ENCODE measurements at places on chromosomes 12 and 14.

DNA sequence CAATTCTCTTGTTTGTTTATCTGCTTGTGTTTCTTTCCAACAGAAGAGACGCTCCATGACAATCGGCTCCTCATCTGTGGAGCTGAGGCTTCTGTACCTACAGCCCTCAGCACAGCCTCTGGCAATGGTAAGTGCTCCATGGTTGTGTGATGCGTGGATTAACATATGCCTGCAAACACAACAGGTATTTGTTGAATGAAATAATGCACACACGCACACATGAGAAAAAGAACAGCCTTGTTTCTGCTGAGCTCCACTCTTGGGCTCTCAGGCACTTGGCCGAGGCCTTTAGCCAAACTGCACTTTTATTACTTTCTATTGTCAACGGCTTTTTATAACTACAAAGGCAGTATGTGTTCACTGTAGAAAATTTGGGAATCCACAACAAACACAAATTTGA lies 120.4 kb upstream of the TMCC3 start:
- DNase-seq: no peak

DNA sequence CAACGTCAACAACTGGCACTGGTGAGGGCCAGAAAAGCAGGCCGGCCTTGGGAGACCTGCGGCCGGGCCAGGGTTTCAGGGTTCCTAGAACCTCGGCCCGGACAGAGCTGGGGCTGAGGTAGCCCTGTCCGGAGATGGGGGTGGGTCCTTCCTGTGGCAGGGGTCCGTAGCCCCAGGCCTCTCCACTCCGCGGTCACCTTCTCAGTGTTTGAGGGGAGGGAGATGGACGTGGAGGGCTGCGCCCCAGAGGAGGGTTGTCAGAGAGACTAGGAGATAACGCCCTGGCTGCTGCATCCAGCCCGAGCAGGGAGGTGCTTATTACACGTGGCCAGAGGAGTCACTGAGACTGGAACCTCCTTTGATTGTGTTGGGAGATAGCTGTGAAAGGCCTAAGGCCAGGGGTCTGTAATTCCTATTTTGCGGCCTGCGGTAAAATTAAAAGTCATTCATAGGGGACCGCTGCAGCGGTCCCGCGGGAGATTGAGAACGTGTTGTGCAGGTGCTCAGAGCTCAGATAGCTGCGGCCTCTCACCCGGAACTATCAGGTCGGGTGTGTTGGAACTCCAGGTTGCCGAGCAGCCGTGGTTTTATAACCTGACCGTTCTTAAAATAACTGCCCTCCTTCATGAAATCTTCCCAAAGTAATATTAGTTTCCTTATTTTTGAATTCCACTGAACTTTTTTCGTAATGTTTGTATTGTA lies 507 bp downstream of the AHSA1 start:
- DNase-seq: peak; percentile 19

DNA sequence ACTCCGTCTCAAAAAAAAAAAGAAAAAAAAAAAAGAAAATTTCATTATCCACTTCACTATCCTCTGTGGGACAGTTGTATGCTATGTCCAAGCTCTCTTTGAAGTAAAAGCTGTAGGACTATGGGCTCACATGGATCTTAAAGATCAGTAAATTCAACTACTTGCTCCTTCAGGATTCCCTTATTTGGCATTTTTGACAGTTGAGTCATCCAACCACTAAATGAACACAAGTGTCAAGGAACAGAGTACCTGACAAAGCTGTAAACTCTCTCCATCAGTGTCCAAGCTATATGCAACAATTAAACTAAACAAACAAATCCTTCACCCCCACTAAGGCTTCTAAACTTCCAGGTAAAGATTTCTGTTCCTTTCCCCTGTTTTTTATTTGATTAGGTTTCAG lies 177.0 kb downstream of the CEP128 start:
- no peak for DNase-seq

DNA sequence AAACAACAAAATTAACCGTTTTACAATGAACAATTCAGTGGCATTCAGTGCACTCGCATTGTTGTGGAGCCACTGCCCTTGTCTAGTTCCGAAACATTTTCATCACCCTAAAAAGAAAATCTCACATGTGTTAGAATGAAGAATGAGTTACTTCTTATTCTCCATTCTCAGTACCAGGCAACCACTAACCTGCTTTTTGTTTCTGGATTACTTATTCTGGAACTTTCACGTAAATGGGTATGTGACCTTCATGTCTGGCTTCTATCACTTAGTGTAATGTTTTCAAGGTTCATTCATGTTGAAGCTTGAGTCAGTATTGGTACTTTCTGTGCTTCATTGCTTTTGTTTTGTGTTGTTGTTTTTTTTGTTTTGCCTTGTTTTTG lies 15.6 kb downstream of the RCOR1 start:
- no peak for DNase-seq

DNA sequence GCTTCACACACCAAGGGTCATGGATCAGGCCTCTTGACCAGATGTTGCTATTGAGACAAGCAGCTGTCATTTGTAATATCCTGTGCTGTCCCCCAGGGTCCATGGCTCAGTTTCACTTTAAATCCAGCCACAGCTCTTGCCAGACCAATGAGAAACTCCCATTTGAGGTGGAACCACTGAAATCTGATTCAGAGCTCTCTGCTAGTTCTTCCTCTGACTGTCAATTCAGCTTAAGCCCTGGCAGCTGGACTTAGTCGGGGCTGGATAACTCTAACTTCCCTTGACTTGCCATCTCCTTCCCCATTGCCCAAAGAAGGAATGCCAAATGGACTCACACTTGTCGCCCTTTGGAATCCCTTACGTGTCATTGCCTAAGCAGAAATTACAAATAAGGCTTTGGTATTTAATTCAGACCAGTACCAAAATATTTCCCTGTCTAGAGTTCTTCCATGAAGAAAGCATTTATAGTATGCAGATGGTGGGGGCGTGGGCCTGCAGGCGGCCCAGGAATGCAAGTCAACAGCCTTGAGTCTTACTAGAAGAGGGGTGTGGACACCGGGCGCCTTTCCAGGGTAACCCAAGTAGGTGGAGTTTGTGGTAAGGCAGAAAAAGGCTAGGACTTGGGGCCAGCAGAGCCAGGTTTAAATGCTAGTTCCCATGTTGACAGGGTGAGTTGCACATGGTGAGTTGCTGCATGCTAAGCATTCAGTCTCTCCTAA lies 96.9 kb upstream of the TMPO start:
- DNase-seq: no peak

DNA sequence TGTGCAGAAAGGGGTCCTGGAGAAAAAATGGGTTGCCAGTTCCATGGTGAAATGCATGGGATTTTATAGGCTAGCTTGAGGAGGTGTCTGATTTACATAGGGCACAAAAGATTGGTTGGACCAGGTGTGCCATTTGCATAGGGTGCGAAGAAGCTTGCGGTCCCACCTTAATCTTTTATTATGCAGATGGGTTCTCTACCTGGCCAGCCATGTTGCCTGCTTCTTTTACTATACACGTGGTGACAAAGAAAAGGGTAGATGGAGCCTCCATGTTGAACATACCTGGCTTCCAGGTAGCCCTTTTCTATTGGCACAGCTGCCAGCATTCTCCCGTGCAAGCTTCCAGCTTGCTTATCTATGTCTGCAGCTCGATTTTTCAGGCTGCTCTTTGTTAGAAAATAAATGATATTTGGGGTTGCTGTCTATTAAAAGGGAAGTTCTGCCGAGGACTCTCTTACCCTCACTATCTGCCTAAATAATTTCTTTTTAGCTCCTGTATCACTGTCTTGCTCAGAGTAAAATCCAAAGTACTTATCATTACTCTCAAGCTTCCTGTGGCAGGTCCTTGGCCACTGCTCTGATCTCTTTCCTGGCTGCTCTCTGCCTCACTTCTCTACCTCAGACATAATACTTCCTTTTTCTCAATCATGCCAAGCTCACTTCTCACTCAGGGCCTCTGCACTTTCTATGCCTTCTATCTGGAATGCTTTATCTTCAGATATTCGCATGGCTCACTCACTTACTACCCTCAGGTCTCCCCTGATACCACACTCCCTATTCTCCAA lies 216.0 kb upstream of the DAAM1 start:
- DNase-seq: no peak

DNA sequence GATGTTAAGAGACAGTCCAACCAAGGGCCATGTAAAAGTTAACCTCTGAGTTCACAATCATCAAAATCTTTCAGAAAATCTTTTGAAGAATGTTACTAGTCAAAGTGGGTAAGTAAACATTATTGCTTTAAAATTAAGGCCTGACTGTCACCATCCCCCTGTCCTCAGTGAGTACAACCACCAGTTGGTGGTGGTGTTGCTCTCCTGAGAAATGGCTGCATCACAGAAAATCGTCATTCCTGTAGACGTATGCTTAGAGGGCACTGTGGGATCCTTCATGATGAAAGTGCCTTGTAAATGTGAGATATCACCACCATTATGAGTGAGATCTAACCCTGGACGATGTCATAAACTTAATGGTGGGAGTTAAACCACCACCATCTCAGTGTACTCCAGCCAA lies 451.2 kb downstream of the RPS29 start:
- DNase-seq: no peak

DNA sequence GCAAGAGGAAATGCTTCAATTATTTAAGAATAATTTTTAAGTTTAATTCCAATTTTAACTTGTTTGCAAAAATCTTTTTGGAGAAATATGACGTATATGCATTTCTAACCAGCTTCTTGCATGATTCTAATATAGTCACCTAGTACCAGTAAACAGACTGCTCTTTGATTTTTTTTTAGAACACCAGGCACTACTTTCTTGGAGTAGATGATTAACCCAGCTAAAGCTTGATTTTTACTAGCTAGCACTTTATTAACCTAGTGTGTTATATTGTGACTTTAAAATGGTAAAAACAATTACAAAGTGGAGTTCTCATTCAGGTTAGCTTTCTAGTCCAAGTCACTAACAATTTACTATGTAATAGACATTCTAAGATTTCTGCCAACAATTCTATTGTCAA lies 32.6 kb upstream of the FGD4 start:
- no peak for DNase-seq

GRCh38 chr12:111457071-111457470 lies 51.3 kb downstream of the SH2B3 start:
- DNase-seq: no peak

DNA sequence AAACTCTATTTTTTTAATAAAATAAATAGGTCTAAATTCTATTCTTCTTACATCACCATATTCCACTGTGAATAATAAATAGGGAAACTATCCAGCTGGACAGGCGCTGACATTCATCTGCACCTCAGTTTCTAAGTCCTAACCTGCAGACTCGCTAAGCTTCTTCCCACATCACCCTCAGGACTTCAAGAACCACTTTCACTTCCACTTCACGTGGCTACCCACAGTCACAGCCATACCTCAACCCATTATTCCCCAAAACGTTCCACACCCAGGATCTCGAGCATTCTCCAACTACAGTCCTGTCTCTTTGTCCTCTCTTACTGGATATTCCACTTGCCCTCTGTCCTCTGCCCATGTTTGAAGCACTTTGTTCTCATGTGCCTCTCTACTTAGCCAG lies 71.1 kb downstream of the C2CD5 start:
- no peak for DNase-seq

DNA sequence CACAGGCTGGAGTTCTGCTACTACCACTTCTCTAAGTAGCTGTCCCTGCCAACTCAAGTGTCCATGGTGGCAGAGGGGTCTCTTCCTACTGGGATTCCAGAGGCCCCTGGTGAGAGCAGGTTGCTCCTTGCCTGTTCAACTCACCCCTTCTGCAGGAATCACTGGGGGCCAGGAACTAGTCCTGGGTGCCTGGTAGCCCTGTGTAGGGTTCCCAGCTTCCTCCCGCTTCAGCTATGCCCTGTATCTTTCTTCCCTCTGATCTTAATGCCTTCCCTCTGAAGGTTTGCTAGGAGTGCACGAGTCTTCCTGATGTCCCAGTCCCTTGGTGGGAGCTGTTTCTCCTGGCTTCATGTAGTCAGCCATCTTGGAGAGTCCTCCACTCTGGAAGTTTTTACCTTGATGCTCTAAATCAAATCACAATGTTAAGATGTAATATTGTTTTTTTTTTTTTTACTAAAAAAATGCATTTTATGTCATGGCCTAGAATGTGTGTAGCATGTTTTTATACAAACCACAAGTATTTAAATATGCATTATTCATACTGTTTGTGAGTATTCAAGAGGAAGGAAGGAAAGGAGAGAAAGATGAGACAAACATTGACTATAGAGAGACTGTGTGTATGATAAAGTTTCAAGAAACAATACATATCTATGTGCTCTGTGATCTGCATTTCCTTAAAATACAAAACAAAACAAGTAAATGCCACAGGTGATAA lies 54.7 kb downstream of the FRS2 start:
- no peak for DNase-seq

DNA sequence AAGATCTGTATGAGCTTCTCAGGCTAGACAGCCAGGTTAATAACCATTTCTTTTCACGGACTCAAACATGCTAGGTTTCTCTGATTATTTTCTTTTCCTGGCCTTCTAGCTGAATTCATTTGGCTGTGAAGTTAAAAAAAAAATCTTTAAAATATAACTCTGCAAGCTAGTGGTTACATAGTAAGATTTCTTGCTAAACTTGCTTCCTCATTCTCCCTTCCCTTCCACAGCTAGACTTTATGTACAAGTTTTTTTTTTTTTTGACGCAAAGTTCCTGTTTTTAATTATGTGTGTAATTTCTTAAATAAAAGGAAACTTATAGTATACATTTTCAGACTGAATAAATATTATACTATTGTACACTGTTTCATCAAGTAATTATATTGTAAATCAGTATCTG lies 145.4 kb downstream of the TMTC2 start:
- no peak for DNase-seq

GRCh38 chr12:45260104-45260815 lies 44.4 kb downstream of the ANO6 start:
- no peak for DNase-seq

GRCh38 chr12:95215949-95216348 lies 1.3 kb downstream of the FGD6 start:
- DNase-seq: no peak

GRCh38 chr12:38157933-38158401 lies 158.6 kb upstream of the ALG10B start:
- no peak for DNase-seq

GRCh38 chr12:119176267-119177055 lies 2.3 kb upstream of the HSPB8 start:
- DNase-seq: no peak

GRCh38 chr12:3775385-3776035 lies 22.6 kb upstream of the CRACR2A start:
- no peak for DNase-seq

DNA sequence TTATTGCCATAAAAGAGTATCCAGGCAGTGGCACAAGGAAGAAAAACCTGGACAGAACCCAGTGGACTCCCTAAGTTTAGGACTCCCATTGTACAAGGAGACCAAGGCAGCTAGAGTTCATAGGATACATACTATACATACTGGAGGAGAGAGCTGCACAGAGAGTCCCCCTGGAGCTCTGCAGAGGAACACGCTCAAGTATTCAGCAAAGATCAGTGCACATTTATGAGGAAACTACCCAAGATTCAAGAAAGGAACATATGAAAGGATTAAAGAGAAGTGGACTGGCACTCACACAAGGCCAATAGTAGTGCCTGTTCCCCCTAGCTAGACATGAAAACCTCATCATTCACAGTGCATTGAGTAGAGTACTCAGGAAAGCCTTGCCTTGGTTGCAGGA lies 43.0 kb upstream of the CHPT1 start:
- DNase-seq: no peak

- peak; percentile 54 for DNase-seq
Observed at GRCh38 chr12:70049596-70050360, 193.5 kb upstream of the CNOT2 start.

- no peak for DNase-seq
Observed at GRCh38 chr12:52207106-52207505, 15.3 kb upstream of the KRT80 start.
